Stimulated activated CD4-positive, alpha-beta T cell treated with anti-CD3 and anti-CD28 coated beads, Interleukin-1b, Interleukin-23, amount 100 ng/mL, for 1 hour (primary cell): ENCODE measurements at places on chromosomes 12 and 14.

DNA sequence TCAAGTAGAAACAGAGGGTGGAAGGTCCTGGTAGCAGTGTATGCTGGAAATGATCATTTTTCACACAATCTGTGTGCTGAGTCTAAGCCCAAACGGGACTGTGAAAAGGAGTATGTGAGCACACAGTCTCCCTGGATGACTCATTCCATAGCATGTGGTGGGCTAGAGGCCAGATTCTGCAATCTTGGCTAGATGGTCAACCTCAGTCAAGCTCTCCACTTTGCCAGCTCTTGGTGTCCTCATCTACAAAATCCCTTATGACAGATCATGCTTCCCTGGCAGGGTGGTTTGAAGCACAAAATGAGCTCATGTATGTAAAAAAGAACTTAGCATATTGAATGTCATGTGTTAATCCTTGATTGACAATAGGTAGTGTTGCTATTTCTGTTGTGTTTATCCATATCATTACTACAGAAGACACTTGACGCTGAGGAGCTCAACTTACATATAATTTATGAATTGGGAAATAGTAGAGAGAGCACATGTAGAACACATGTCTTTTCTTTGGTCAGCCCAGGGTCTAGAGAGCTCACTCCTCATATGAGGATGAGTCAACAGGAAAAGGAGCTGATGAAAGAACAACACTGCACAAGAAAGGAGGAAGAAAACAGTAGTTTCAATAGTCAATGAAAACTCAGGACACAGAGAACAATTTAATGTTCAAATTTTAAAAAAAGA, 517.5 kb downstream of the BCL11B start:
- no peak for DNase-seq

GRCh38 chr12:27555925-27556778, 32.1 kb downstream of the PPFIBP1 start:
- DNase-seq, result no peak

GRCh38 chr14:93076755-93077154, 39.0 kb downstream of the ITPK1 start:
- no peak for DNase-seq

DNA sequence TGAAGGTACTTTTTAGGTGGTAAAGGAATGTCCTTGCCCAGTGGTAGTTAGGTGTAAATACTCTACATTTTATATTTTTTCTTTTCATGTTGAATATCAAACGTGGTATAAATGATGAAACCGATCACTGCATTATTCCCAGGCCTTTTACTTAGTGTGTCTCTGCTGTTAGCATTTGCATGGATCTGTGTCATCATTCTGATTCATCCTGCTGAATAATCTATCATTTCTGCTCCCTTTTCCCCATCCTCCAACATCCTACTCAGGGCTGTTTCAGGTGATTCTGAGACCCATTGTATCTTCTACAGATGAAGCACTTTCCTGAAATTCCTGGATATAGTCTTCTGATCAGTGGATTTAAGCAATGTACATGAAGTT, 61.0 kb upstream of the PTHLH start:
- DNase-seq, result no peak

DNA sequence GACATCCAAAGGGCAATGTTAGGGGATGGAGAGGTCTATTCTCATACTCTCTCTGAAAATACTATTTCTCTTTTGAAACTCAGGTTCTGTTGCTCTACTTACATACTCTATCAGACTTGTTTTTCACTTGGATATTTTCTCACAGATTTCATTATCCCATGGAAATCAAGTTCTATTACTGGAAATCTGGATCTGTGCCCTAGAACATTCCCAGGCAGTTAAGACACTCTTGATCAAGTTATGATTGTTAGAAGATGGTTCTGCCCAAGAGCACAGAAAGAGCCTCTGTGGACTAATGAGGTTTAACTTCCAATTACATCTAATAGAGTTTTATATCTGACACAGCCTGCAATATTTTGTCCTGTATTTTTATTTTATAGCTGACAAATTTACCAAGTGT, 591.0 kb upstream of the ATP2B1 start:
- DNase-seq, result no peak

GRCh38 chr12:59149995-59150642, 229.8 kb upstream of the LRIG3 start:
- no peak for DNase-seq

DNA sequence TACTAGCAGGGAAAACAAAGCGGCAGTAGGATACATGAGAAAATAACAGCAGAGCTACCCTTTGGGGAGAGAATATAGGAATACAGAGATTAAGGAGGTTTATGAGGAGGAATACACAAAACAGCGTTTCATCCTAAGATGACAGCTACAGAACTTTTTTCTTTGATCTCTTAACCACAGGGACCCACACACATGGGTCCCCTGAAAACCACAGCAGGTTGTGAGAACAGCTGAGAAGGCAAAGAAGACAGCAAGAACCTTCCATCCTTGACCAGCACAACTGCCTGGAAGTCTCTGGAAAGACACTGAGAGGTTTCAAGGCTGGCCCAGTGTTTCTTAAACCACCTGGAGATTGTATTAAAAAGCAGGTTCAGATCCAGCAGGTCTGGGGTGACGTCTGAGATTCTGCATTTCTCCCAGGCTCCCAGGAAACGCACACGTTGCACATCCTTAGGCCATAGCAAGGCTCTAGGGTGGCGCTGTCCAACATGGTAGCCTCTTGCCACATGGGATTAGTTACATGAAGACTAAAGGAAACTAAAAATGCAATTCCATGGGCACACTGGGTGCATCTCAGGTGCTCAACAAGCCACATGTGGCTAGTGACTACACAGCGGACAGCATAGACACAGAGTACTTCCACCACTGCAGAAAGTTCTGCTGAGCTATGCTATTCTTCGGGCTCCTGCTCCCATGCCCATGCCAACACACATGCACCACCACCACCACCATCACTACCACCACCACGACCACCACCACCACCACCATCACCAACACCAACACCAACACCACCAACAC, 92.3 kb downstream of the FOXN3 start:
- DNase-seq, result no peak

DNA sequence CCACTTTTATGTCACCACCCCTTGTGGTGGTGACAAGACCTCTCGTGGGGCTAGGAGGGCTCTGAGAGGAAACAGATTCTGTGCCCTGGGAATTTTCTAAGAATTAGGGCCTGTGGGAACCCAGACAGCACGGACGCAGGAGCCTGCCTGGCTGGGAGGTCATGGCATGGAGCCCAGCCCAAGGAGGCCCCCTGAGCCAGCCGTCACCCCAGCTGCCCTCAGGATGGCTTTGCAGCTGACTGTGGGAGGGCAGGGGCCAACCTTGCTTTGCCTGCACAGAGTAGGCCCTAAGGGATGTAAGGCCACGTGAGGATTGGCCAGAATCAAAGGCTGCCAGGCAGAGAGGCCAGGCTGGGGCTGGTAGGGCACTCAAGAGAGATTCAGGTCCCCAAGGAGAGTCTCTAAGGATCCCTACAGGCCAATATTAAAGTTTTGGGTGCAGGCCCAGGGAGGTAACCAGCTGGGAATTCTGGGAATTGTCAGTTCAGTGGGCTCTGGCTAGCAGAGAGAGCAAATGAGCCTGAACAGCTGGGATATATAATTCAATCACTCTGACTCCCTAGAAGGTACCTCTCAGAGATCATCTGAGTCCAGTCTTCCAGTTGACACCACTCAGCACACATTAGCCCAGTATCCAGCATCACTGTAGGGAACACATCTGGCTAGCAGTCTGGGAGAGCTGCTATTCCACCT, 6.4 kb downstream of the LTBP2 start:
- no peak for DNase-seq

DNA sequence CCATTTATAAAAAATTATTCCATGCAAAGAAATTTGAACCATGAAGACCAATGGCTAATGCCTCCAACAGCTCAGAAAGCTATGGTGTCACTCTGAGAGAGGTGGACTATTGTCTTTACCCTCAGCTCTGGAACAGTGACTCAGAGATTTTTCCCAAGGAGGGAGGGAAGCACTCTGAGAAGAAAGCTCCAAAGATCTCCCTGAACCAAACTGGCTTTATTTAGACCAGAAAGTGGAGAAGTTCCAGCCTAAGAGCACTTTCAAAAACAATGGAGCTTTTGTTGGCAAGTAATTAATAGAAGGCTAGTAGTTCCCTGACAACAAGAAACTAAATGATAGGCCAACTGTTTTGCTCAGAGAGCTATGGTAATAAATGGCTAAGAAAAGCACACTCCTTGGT, 599.9 kb upstream of the MDGA2 start:
- no peak for DNase-seq

DNA sequence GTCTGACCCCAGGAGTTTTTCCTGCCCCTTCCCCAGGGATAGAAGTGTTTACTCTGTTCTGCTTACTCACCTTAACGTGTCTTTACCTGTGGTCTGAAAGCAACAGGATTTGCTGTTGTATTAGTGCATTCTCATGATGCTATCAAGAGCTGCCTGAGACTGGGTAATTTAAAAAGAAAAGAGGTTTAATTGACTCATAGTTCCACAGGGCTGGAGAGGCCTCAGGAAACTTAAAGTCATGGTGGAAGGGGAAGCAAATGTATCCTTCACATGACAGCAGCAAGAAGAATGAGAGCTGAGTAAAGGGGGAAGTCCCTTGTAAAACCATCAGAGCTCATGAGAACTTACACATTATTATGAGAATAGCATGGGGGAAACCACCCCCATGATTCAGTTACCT, 240.4 kb downstream of the SNAPC1 start:
- DNase-seq, result no peak

DNA sequence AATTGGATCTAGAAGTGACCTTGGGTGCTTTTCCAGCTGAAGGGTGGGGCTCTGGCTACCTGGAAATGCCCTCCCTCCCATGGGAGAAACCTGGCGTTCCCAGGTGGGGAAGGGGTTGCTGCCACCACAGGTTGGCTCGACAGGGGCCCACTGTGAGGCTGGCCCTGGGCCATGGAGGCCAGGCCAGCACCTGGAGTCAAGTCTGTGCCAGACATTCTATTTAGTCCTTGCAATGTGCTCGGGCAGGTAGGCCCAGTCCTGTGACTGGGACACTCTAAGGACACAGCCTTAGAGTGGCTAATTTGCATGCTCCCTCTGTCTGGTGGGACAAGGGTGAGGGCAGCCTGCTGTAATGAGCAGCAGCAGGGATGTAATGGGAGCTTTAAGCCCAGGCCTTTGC, 11.9 kb downstream of the VRTN start:
- no peak for DNase-seq
